IMR-90 (cell line): ENCODE measurements at places on chromosomes 11 and 22.

- peak; percentile 42 for DNase-seq
These were observed 73.3 kb upstream of the FAR1 start for GRCh38 chr11:13595166-13595565.

- no peak for DNase-seq
These were observed 118.8 kb downstream of the ABTB2 start for GRCh38 chr11:34238966-34239365.

DNA sequence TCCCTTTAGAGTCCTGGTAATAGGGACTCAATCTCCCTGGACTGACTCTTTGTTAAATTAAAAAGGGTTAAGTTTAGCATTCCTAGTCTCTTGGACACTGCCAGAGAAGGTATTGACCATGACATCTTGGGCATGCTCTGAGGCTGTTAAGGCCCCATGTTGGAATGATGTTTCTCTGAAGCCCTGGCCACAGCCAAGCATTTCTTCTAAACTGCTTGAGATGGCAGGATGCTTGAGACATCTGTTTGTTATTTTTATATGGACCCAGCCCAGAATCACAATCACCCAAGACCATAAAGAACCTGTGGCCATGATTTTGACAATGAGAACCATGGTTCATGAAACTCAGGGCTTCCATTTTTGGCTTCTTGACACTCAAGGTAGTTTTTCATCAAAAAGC, 5.5 kb upstream of the ANKK1 start:
- no peak for DNase-seq

DNA sequence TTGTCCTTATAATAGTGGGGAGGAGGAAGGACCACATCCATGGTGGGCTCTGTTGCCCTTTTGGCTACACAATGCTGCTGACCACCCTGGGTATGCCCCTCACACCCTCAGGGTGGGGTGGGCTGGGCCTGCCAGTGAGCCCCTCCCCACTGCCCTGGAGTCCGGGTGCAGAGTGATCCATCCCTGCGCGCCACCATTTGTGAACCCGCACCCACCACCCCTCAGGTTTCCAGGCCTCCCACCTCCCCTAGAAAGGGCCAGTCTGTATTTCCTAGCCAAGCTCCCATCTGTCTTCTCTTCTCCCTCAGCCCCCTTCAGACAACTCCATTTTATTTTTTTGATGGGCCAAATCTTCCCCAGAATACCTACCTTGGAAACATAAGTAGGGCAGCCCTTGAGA, 25.0 kb downstream of the MS4A10 start:
- no peak for DNase-seq

GRCh38 chr11:34619062-34619516, 1.8 kb upstream of the EHF start:
- DNase-seq, result no peak

GRCh38 chr11:96107143-96107824, 183.4 kb upstream of the MTMR2 start:
- no peak for DNase-seq
